Stimulated activated CD4-positive, alpha-beta T cell treated with anti-CD3 and anti-CD28 coated beads, Interleukin-2, amount 100 ng/mL, for 24 hours (primary cell): ENCODE measurements at places on chromosomes 5 and 9.

GRCh38 chr9:125536776-125537175 lies 170.2 kb downstream of the MAPKAP1 start:
- no peak for DNase-seq

DNA sequence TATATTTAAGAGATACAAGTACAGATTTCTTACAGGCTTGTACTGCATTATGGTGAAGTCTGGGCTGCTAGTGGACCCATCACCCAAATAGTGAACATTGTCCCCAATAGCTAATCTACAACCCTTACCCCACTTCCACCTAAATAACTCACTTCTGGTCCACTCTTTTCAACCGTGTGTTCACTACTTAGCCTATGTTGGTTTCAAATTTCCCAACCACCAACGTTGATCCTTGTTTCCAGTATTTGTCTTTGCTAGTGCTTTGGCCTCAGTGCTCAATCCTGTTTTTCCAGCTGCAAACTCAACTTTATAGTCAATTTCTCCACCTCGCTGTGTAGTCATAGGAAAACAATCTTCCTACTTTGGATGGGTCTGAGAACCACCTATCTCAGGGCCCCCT lies 45.3 kb upstream of the TTC39B start:
- no peak for DNase-seq

DNA sequence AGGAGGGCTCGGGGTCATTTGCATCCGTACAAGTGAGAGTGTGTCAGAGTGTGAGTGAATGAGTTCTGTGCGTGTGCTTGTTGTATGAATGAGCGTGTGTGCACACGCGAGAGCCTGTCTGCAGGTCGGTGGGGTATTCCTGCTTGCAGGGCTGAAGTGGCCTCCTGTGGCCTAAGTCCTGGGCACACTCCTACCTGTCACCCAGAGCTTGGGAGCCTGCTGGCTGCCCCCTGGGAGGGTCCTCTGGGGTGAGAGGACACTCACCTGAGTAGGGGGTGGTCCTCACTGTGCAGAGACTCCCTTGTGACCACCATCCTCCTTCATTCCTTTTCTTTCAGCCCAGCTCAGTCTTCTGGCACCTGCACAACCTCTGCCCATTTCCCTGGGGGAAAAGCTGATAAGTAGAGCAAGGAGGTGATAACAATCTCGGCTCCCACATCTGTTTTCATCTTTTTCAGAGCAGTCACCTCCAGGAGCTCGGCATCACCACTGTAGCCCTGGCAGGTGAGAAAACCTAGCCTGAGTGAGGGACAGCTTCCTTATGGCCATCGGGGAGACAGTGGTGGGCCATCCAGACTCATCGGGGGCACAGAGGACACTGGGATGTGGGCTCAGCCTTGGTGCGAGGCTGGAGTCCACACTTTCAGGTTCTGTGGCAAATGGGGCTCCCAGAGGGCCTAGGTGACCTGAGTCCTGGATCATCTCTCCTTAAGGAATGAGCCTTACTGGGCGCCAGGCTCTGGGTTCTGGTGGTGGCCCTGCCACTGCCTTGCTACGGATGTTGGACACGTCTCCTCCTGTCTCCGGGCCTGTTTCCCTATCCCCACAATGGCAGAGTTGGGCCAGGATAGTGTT lies 38.7 kb upstream of the SYNPO start:
- no peak for DNase-seq

- DNase-seq: no peak
Observed at GRCh38 chr5:71762826-71763225, 43.8 kb downstream of the CARTPT start.

DNA sequence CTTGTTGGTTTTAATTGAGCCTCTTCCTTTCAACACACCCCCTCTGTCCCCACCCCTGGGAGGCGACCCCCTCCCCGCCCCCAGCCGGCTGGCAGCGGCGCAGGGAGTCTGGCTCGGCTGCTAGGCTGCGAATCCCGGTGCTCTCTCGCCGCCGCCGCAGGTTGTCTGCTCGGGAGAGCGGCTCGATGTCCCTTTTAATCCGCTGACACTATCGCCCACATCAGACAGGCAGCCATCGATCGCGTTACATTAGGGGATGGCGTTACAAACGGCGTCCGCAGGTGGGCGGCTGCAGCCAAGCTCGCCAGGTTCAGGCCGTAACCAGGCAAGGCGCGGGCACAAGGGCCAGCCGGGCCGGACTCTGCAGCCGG lies 1.3 kb downstream of the NR2F1-AS1 start:
- DNase-seq: no peak

- no peak for DNase-seq
Observed at GRCh38 chr9:134189145-134189469, 24.7 kb upstream of the RNU6ATAC start.

DNA sequence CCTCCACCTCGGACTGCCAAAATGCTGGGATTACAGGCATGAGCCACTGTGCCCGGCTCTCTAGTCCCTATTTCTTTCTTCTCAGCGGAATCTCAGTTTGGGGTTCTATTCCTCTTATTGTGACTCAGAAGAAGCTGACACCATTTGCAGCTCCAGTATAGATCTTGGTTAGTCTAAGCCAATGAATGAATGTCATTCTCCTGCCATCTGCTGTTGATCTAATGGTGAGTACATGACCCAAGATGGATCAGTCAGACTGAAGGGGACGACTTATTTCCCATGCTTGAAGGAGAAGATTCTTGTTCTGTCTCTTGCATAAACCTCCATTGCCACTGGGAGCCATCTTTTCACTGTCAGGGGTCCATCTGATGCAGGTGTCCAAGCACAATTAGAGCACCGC lies 76.0 kb upstream of the KLF9 start:
- DNase-seq: no peak

DNA sequence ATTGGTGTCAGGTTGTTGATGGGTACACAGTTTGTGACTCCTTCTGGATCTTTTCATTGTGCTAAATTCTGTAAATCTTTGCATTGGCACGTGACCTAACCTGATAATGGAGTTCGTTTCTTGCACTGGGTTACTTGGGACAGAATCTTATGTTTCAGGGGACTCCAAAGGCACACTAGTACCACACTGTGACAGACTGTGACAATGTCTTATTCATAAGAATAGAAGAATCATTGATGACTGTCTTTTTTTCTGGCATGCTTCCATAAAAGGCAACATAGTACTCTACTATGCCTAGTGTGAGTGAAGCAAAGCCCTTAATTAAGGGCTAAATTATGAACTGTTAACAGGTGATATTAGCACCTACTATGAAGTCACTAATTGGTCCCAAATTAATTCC lies 35.4 kb upstream of the RICTOR start:
- DNase-seq: no peak

DNA sequence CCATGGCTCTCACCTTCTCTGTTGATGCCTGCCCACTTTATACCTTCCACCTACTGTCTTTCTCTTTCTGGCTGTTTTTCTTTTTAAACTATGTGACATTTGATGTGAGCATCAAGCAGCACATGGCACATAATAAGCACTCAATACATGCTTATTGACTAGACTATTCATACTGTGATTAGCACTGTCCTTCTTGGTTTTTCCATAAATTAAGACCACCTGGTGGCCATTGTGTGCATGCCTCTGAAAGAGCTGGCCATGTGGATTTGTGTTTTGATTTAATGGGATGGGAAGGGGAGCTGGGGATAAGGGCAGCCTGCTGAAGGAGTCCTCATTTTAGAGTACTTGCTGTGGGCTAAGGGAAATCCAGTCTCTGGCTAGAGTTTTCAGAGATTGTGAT lies 79.4 kb downstream of the ARHGEF28 start:
- DNase-seq: no peak

DNA sequence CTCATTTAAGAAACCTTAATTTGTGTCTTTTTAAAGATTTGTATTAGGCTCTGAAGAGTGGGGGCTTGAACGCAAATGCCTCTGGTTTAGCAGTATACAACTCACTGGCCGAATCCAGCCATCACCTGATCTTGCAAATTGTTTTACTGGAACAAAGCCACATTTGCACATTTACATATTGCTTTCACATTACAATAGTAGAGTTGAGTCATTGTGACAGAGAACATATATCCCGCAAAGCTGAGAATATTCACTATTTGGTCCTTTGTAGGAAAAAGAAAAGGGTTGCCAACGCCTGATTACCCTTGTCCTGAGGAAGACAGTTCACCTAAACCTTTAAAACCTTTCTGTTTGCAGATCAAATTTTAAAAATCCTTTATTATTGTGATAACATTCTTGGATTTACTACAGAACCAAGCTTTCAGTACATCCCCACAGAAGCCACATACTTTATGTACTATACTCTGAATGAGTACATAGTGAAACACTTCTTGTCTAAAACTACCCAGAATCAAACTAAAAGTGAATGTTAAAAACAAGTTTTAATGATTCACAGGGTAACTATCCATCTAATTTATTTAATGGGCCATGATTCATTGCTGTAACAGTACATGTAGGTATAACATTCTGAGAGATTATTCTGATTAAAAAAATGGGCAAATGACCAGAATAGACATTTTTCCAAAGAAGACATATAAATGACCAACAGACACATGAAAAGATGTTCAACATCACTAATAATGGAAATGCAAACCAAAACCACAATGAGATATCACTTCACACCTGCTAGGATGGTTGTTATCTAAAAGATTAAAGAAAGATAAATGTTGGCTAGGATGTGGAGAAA lies 161.0 kb downstream of the SLC25A46 start:
- DNase-seq: no peak

DNA sequence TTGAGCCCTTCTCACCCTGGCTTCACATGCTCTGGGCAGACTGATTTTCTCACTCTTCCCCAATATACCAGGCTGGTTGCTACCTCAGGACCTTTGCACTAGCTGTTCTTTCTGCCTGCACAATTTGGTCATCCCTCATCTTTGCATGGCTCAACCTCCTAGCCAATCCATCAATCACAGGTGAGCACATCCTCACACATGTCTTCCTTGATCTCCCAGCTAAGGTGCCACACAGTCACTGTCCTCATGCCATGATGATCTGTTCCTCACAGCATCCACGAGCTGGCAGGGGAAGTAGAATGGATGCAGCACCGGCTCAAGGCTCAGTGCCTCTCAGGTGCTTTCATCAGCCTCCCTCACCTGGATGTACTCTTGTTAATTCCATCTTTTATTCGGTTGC lies 30.6 kb upstream of the S1PR3 start:
- no peak for DNase-seq

DNA sequence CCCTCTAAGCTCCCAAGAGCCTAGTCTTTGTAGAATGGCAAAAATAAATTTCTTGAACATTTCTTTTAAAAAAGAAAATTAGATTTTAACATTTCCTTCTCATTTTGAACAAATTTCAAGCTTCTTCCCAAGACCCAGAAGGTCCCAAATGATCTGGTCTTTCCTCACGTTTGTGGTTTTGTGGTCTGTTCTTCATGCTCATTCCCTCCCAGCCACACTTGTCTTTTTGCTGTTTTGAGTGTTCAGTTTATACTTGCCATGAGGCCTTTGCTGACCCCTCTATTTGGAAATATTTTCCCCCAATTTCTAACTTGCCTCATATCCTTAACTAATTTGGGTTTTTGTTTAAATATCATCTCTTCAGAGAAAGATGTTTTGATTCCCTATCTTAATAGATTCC lies 133.4 kb upstream of the PAPPA start:
- DNase-seq: no peak

DNA sequence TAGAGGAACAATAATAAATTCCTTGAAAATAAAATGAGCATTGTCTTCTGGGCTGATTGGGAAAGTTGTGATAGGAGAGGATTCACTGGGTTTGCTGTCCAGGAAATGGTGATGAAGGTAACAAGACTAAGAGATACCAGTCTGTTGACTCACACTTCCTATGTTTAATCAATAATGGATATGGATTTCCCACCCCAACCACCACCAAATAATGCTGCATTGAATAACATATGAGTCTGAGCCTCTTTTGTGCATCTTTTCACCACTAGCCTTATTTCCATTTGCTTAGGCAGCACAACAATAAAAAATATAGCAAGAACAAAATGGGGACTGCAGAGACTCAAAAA lies 120.2 kb upstream of the NFIB start:
- no peak for DNase-seq

DNA sequence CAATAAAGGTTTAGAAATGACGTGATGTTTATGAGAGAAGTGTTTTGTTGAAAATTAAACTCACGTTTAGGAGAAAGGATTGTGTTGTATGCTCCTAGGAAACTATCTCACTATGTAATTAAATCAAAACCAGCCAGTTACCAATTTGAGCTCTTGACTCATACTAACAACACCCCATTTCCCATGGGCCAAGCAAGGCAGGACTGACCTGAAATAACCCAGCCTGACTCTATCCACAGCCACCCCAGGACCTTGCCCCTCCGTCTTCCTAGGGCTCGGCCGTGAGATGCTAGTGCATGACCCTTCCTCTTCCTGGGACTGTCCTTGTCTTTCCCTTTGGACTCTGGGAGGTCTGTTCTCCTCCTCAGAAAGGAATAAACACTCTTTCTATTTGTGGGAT lies 16.4 kb downstream of the TLR4 start:
- DNase-seq: no peak

GRCh38 chr5:135225856-135226560 lies 173.0 kb downstream of the MACROH2A1 start:
- no peak for DNase-seq

- DNase-seq: peak; percentile 19
Observed at GRCh38 chr9:110623462-110624025, 44.0 kb upstream of the SVEP1 start.

- no peak for DNase-seq
Observed at GRCh38 chr9:124768750-124769548, 2.2 kb downstream of the NR6A1 start.

GRCh38 chr5:147887026-147887627 lies 8.6 kb downstream of the SCGB3A2 start:
- no peak for DNase-seq

DNA sequence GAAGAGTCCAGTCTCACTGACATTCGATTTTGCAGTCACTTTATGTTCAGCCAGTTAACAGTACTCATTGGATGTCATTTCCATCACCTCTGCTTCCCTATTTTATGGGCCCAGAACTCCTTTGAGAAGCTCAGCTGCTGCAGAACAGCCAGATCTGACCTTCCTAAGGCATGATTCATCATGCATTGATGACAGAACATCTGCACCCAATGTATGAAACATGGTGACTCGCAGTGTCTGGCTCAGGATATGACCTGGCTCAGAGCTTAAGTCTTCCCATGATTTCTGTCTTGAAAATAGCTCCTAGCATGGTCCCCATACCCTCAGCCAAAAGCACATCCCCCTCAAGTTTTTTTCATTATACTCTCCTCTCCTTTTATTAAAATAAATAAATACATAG lies 92.6 kb upstream of the TRIM32 start:
- no peak for DNase-seq

GRCh38 chr9:137297966-137298365 lies 4.1 kb downstream of the NRARP start:
- no peak for DNase-seq

DNA sequence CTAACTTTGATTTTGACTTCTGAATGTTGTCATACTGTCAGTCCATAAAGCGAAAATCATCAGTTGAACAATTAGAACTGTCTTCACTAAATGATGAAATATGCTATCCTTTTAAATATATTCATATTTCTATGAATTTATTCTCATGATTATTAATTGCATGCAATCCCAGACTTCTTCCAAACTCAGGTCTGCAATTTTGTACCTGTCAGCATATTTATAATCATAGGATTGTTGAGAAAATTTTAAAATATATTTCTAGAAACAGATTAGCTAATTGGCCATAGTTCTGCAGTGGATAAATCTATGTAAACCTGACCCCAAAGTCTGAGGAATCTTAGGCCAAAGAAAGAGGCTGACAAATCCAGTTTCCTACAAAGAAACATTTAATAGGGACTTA lies 347.5 kb downstream of the SLCO4C1 start:
- no peak for DNase-seq
